Thoracic aorta (tissue), 2 donors: ENCODE measurements at places on chromosomes 1 and 21. TPM values are rescaled to one million over a fixed set of nuclear protein-coding genes. Genes with fewer than 3 reads are reported as not detected.

The FAM177B gene
- 3.1 TPM for total RNA-seq

GRCh38 chr1:207172885-207173284 is 68.9 kb downstream of the C4BPA start:
- no peak for DNase-seq

DNA sequence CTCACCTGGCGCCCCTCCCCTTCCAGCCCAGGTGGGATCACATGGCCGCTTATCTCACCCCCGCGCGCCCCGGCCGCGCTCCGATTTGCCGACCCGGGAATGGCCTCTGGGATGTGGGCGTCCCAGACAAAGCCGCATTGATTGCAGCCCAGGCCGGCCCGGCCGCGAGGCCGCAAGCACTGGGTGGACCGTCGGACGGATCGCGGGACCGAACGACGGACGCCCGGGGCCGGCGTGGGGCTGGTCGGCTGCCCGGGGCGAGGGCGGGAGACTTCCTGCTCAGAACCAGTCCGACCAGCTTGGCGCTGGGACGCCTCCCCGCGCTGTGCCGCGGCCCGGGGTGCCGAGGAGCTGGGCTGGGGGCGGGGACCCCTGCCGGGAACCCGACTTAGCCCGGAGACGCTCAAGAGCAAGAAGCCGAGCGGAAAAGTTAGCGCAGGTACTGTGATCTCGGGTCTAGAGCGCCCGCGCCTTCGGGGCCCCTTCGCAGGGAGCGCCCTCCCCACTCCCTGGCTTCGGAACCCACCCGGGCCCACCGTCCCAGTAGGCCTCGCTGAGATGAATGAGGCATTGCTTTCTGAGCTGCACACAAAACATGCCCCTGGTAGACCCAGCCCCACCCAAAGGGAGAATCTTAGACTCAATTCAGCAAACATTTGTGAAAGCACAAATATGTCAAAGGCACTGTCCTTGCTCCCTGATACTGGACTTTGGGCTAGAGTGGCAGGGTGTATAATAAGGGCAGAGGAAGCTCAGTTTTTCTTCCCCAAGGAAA is 415 bp upstream of the LAD1 start:
- no peak for DNase-seq

DNA sequence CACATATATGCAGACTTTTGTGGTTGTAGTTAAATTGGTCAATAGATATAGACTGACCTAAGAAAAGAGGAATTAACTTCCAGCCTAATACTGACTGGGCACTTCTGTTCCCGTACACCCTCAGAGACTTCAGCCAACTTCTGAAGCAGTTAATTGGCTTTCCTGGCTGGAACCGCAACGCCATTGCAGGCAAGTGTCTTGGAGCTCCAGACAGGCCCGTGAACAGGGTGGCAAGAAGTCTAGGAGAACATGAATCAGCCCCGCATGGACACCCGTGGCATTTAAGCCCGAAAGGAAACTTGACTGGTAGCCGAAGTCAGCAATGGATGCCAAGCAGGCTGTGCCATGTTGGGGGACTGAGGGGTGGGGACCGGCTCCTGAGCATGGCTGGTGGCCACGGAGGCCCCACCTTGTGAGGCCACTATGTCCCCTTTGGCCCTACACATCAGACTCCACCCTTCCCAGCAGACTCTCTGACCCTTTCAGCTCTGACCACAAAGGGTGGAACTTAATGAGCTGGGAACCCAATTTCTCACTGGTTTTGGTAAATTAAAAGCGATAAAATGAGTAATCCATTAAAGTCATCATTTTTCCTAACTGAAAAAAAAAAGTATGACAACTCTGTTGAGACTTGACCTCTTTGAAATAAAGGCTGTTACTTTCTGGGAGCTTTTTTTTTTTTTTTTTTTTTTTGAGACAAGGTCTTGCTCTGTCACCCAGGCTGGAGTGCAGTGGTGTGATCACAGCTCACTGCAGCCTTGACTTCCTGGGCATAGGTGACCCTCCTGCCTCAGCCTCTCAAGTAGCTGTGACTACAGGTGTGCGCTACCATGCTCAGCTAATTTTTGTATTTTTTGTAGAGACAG is 54.1 kb downstream of the RUNX1 start:
- DNase-seq = no peak

The TRIM58 gene
- total RNA-seq = 0.99 TPM

GRCh38 chr21:45713613-45714012 is 70.1 kb downstream of the PCBP3 start:
- no peak for DNase-seq

The IGSF9 gene
- total RNA-seq = not detected

- no peak for DNase-seq
Measured at GRCh38 chr1:203380420-203381150, 29.7 kb upstream of the FMOD start.

- DNase-seq = no peak
Measured at GRCh38 chr1:54137534-54138061, 15.2 kb downstream of the CDCP2 start.

The AMPD1 gene
- not detected for total RNA-seq

GRCh38 chr1:109644670-109645069 is 11.2 kb upstream of the GSTM4 start:
- no peak for DNase-seq

- no peak for DNase-seq
Measured at GRCh38 chr1:224957696-224958095, 28.2 kb downstream of the DNAH14 start.

DNA sequence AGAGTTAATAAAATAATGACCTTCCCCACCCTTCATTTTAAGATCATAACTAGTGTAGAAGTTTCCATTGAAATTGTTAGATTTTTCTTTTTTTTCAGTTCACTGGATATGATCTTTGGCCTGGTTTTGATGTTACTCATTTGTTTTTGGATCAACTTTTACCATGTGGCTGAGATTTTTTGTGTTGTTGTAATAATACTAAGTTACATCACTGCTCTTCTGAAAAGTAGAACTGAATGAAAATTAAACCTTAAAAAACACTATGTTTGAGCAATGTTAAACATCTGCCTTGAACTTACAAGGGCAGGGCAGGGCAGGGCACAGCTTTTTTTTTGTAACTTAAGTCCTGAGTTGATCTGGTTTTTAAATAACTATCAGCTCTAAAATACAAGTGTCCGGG is 204.8 kb upstream of the ADAMTS5 start:
- no peak for DNase-seq

DNA sequence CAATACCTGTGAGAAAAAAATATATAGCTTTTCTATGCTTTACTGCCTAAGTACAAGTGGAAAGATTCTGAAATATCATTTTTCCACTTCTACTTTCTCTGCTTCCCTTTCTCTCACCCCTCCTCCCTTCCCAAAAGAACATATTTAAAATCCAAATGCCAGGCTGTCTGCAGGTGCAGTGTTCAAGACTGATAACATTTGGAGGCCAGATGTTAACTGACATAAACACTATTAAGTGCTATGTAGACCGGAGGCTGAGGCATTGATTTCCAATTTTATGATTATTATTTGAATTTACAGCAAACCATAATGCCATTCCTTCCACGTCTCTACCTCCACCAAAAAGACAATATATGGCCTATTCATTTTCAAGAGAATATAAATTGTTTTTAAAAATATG is 296.9 kb upstream of the SGIP1 start:
- no peak for DNase-seq

DNA sequence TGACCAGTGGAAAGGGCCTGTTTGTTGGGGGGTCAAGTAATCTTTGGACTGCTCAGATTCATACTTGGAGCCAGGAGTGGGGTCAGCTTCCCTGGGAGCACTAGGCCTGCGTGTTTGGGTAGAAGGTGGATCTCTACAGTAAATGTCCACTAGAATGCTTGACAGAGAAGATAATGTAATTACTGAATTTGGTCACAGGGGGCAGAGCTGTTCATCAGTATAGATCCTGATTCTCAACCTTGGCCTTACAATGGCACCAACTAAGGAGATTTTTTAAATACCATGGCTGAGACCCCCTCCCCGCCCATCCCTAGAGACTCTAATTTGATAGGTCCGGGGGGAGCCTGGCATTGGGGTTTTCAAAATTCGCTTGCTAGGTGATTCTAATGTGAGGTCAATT is 217.5 kb upstream of the PLXNA2 start:
- DNase-seq = no peak

The GUCA2A gene
- total RNA-seq = not detected
